ENCODE measurements at places on chromosomes 12 and 14.

- DNase-seq, result no peak
Measured at GRCh38 chr12:2735432-2735831, 59.3 kb upstream of the FKBP4 start.

DNA sequence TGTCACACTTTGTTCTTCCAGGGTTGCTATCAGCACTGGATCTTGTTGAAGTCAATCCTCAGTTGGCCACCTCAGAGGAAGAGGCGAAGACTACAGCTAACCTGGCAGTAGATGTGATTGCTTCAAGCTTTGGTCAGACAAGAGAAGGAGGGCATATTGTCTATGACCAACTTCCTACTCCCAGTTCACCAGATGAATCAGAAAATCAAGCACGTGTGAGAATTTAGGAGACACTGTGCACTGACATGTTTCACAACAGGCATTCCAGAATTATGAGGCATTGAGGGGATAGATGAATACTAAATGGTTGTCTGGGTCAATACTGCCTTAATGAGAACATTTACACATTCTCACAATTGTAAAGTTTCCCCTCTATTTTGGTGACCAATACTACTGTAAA lies 23.7 kb downstream of the VTI1B start:
- DNase-seq, result no peak

DNA sequence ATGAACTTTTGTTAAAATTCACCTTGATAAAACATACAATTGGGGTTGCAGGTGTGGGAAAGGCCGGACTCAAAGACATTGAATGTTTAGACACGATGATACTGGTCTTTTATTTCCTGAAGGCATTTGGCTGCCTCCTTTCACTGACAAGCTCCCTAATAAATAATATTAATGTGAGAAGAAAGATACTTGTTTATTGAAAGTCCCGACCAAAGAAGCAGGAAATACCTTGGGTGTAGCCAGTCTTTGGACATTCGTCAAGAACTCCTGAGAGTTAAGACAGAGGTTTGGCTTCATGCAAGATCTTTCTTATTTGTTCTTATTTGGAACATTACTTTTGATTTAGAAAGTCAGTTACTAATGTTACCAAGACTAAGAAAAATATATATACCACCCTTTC lies 1133.8 kb upstream of the SEL1L start:
- DNase-seq, result no peak

- DNase-seq, result no peak
Measured at GRCh38 chr14:67515386-67516079, 17.6 kb upstream of the PLEKHH1 start.

- no peak for DNase-seq
Measured at GRCh38 chr12:25644979-25645378, 91.9 kb upstream of the LMNTD1 start.

DNA sequence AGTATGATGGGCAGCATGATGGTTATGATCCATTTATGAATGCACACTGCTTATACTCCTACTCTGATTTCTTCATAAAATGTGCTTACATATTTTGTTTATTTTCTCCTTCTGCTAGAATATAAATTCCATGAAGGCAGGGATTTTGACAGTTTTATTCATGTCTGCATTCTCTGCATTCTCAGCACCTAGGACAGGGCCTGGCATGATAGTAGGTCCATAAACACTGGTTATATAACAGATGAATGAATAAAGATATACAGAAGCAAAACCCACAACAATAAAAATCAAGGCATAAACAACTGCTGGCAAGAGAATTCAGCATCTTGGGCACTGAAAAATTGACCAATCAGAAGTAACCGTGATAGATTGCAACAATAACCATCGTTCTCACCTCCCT lies 115.4 kb downstream of the WIF1 start:
- DNase-seq, result no peak

GRCh38 chr12:117036547-117036946 lies 62.7 kb downstream of the TESC start:
- no peak for DNase-seq

DNA sequence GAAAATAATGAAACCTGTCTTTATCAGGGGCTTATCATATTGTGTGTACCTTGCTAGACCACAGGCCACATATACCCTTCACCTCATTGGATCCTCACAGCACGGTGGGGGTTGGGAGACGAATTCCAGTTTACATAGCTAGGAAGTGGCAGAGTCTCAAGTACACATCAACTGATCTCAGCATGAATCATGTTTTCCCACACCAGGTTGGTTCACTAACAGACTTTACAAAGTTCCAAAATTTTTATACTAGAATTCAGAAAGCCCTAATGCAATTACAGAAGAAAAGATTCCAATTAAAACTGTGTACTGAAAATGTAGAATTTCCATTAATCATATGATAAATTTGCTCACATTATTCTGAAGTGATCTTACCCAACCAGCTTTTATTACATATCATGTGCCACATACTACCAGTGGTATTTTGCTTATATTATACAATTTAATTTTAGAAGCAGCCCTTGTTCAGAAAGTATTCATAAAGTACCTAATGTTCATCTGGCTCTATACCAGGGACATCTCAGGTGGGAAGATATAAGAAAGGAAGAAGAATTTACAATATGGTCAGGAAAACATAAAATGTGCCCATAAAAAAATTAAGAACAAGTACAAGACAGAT lies 196.2 kb downstream of the ITPR2 start:
- no peak for DNase-seq

GRCh38 chr12:108302016-108302402 lies 37.1 kb downstream of the CMKLR1 start:
- no peak for DNase-seq

DNA sequence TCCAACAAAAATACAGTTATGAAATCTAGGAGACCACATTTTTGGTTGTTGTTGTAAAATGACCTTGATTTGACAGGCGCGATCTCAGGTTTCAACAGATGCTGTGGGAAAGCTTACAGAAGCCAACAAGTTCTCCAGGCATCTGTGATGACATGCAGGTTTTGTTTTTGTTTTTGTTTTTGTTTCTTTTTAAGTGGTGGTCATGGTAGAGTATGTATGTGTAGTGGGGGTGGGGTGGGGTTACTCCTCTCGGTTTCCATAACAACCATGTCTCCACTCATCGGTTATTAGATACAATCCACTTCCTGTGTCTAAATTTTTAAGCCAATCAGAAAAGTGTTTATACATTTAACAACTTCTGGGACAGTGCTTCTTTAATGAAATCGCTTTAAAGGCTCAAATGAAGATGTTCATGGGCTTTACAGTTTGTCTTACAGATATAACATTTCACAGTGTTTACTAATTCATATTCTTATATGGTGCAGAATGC lies 199.9 kb upstream of the FOXN3 start:
- DNase-seq, result no peak

GRCh38 chr12:47410383-47410782 lies 295.4 kb downstream of the RPAP3 start:
- DNase-seq, result no peak

DNA sequence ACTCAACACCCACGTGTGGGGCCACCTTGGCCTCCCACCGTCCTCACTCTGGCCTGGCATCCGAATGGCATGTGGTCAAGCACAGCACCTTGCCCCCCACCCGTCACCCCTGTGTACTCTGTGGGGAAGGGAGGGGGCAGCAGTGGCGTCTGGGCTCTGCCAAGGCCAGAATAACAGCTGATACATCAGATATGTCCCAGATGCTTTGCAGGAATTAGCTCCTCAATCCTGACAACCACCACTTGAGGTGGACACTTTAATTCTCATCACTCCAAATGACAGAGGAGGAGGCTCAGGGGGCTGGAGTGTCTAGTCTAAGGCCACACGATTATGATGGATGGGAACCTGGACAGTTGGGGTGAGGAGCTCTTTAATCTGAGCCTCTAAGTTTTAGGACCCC lies 1.7 kb upstream of the KRT80 start:
- no peak for DNase-seq

Data from cortex of kidney (tissue), 1 donor.